Activated naive CD8-positive, alpha-beta T cell treated with anti-CD3 and anti-CD28 coated beads, Interleukin-2, amount 50 U/mL, for 24 hours (primary cell): ENCODE measurements at places on chromosomes 1 and 21.

DNA sequence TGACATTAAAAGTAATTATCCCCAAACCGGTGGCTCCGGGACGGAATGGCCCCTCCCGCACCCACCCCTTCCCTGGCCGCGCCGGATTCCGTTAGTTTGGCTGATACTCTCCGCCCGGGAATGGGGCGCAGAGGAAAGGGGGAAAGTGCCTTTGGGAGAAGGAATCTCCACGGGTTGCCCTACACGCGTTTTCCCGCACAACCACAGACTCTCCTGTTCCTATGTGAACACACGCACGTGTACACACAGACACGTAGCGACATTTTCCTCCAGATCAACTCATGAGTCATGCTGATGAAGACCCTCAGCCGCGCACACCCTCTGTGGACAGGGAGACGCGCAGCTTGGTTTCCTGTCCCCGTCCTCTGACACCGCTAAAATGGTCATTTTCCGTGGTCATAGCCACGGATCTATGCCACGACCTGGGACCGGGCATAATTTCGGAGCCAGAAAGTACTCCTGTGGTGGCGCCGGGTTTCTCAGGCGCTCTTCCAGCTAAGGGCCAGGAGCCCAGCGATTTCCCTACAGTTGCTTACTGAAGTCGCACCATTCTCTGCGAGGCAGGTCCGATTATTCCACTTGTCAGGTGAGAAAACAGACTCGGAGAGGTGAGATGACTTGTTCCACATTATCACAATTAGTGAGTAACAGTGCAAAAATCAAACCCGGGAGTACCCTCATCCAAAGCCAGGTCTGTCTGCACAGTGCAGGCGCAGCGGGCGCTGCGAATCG is 4.0 kb upstream of the DMRTA2 start:
- peak overlapping the region; percentile 62 for H3K4me3 ChIP-seq
- H3K36me3 ChIP-seq: no peaks in the 10 kb centered on the region
- peaks cover 33% of the 10 kb centered on the region for H3K4me1 ChIP-seq
- H3K27ac ChIP-seq: peak overlapping the region; percentile 52

GRCh38 chr1:160494620-160495019 is 28.4 kb downstream of the SLAMF6 start:
- H3K36me3 ChIP-seq: peaks cover 42% of the 10 kb centered on the region
- DNase-seq: no peak
- no peak overlapping the region for H3K4me3 ChIP-seq
- no peaks in the 10 kb centered on the region for H3K27me3 ChIP-seq
- peaks cover 32% of the 10 kb centered on the region for H3K4me1 ChIP-seq

DNA sequence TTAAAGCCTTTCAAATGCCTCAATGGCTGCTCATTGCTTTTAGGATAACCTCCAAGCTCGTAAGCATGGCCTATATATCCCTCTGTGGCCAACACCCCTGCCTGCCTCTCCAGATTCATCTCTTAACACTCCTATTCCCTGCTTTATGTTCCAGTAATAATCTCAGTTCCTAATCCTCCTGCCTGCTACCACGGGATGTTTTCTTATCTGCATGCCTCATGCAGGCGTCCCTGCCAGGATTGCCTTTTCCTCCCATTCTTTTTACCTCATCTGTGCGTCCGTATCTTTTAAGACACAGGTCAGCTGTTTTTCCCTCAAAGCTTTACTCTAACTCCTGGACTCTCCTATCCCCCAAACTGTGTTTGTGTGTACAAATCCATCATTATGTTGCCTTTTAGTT is 36.1 kb downstream of the ZBTB40 start:
- peaks cover 17% of the 10 kb centered on the region for H3K4me1 ChIP-seq
- H3K4me3 ChIP-seq: no peak overlapping the region
- DNase-seq: no peak
- H3K27ac ChIP-seq: no peak overlapping the region
- H3K27me3 ChIP-seq: no peaks in the 10 kb centered on the region
- peaks cover 13% of the 10 kb centered on the region for H3K36me3 ChIP-seq

DNA sequence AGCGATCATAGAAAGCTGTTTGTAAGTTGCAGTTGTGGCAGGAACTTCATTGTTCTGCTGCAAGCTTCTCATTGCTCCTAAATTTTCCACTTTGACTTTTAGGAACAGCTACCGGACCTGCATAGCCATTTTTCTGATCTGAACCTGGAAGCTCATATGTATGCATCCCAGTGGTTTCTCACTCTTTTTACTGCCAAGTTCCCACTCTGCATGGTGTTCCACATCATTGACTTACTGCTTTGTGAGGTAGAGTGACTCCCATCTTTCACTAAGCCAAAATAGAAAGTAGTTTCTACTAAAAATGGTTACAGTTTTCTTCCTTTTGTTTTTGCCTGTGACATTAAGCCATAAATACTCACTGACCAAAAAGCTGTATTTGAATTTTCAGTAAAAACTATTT is 254.2 kb downstream of the GPR52 start:
- H3K4me1 ChIP-seq: no peaks in the 10 kb centered on the region
- DNase-seq: no peak
- H3K27ac ChIP-seq: no peak overlapping the region
- H3K4me3 ChIP-seq: no peak overlapping the region
- no peaks in the 10 kb centered on the region for H3K27me3 ChIP-seq

- H3K36me3 ChIP-seq: no peaks in the 10 kb centered on the region
- no peaks in the 10 kb centered on the region for H3K4me1 ChIP-seq
- H3K4me3 ChIP-seq: no peak overlapping the region
- H3K27me3 ChIP-seq: no peaks in the 10 kb centered on the region
- DNase-seq: no peak
Observed at GRCh38 chr1:80987824-80988223, 812.9 kb upstream of the ADGRL2 start.

DNA sequence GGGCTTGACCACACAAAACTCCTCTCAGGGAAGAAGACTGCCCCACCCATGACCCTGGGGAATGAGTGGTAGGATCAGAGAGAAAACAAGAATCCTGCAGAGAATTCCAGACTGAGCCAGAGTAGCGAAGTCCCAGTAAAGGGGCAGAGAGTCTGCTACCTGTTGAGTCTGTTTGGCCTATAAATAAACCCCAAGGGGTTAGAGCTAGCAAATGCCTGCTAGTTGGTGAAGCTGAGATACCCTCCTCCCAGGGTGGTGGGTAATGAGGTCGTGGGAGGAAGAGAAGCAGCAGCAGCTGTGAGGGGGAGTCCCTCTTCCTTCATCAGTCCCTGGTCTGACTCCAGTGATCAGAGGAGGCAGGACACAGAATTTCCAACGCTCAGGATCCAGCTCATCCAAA is 2.5 kb downstream of the TRAF3IP3 start:
- peaks cover 74% of the 10 kb centered on the region for H3K36me3 ChIP-seq
- DNase-seq: no peak
- H3K27ac ChIP-seq: peak overlapping the region; percentile 96
- H3K4me3 ChIP-seq: peak overlapping the region; percentile 96

DNA sequence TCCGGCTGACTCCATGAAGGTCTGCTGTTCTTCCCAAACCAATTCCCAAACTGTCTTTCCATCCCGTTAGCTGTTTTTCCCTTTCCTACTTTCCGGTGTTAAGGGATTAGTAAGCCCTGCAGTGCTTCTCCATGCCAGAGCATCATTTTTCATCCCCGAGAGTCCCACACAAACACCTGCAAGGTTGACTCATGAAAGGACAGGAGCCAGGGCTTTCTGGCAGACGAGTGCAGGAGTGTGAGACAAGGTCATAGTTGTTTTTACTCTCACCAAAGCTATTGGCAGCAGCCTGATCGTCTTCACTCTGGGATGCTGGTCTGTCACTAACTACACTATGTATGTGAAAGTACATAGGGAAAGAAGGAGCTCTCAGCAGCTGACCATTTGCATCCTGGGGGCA is 10.2 kb upstream of the BECN2 start:
- no peak for DNase-seq
- no peak overlapping the region for H3K4me3 ChIP-seq
- H3K4me1 ChIP-seq: no peaks in the 10 kb centered on the region
- no peaks in the 10 kb centered on the region for H3K36me3 ChIP-seq
- H3K27ac ChIP-seq: no peak overlapping the region

GRCh38 chr1:38191461-38191860 is 144.9 kb upstream of the POU3F1 start:
- DNase-seq: no peak
- no peak overlapping the region for H3K4me3 ChIP-seq
- H3K4me1 ChIP-seq: peaks cover 2% of the 10 kb centered on the region

DNA sequence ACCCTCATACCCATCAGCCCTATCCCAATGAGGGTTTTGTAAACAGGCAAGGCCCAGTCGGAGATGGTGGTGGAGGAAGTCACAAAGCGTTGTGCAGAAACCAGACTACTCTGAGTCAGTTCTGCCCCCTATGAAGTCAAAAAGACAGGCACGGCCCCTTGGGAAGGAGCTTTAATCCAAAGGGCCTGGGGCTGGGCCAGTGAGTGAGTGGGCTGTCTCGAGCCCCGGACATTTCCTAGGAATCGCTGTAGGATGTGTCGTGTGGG is 442 bp upstream of the AHCYL1 start:
- peaks cover 41% of the 10 kb centered on the region for H3K4me1 ChIP-seq
- DNase-seq: no peak
- H3K27me3 ChIP-seq: no peaks in the 10 kb centered on the region
- H3K27ac ChIP-seq: no peak overlapping the region
- H3K36me3 ChIP-seq: peaks cover 26% of the 10 kb centered on the region

DNA sequence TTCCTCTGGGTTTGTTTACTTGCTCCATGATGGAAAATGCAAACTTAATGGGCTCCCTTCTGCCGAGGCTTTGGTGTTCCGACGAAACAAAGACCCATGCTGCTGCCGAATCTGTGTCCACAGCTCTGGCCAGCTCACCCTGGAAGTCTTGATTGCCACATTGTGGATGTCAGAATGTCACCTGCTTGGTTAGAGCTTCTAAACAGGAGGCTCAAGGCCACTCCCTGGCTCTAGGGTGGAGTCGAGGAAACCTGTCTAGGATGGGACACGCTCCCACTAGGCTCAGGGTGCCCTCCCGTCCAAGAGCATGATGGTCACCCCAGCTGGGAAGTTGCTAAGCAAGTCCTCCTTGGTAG is 279.3 kb upstream of the VAMP3 start:
- H3K27ac ChIP-seq: no peak overlapping the region
- no peak for DNase-seq
- no peaks in the 10 kb centered on the region for H3K4me1 ChIP-seq
- H3K4me3 ChIP-seq: no peak overlapping the region

DNA sequence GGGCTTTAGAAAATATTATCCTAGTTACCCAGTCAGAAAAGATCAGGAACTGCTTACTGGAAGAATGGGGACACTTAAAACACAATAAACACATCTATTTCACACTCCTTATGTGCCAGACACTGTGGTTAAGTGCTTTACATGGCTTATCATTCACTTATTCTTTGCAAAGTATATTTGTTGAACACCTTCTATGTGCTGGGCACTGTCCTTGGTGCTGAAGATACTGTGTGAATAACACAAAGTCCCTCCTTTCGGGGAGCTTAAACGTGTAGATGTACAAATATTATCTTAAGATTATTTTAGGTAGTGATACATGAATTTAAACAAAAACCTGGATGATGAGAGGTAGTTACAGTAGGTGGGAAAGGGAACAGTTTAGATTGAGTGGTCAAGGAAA is 169.3 kb downstream of the ST6GALNAC5 start:
- no peak overlapping the region for H3K27ac ChIP-seq
- H3K4me3 ChIP-seq: no peak overlapping the region
- H3K27me3 ChIP-seq: peaks cover 3% of the 10 kb centered on the region
- H3K36me3 ChIP-seq: no peaks in the 10 kb centered on the region

DNA sequence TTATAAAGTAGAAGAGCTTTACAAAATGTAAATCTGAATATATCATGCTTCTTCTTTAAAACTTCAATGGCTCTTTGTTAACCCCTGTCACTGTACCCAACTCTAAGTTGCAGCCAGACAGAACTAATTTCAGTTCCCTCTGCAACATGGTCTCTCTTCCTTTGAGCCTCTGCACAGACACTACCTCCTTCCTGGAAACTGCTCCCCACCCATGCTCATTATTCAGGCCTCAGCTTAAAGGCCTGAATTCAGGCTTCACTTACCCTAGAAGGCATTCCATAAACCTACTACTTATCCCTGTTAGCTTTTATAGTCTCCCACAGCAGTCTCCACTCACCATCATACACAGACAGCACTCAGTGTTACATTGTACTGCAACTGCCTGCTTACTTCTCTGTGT is 2.6 kb upstream of the EEIG2 start:
- H3K36me3 ChIP-seq: no peaks in the 10 kb centered on the region
- peaks cover 27% of the 10 kb centered on the region for H3K4me1 ChIP-seq
- no peak overlapping the region for H3K4me3 ChIP-seq

DNA sequence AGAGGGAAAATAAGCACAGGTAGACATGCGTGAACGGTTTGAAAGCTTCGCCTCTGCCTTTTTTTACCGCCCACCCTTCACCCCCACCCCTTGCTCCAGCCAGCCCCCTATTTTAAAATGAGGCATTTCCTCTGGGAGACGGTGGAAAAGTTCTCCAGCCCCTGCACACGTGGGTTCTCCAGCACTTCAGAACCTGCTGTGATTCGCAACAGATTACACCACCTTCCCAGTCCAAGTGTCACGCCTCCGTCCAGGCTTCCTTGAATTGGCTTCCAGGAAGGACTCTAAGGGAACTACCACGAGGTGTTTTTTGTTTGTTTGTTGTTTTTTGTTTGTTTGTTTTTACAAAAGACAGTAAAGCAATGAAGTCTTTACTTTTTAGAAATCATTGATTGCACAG is 2.6 kb downstream of the LRRC7 start:
- peaks cover 1% of the 10 kb centered on the region for H3K36me3 ChIP-seq
- H3K27me3 ChIP-seq: peaks cover 32% of the 10 kb centered on the region
- no peak for DNase-seq
- no peak overlapping the region for H3K4me3 ChIP-seq

- H3K27ac ChIP-seq: peak overlapping the region; percentile 93
- peak overlapping the region; percentile 94 for H3K4me3 ChIP-seq
- peaks cover 41% of the 10 kb centered on the region for H3K36me3 ChIP-seq
Observed at GRCh38 chr1:44801491-44802305, 1.5 kb downstream of the PLK3 start.

DNA sequence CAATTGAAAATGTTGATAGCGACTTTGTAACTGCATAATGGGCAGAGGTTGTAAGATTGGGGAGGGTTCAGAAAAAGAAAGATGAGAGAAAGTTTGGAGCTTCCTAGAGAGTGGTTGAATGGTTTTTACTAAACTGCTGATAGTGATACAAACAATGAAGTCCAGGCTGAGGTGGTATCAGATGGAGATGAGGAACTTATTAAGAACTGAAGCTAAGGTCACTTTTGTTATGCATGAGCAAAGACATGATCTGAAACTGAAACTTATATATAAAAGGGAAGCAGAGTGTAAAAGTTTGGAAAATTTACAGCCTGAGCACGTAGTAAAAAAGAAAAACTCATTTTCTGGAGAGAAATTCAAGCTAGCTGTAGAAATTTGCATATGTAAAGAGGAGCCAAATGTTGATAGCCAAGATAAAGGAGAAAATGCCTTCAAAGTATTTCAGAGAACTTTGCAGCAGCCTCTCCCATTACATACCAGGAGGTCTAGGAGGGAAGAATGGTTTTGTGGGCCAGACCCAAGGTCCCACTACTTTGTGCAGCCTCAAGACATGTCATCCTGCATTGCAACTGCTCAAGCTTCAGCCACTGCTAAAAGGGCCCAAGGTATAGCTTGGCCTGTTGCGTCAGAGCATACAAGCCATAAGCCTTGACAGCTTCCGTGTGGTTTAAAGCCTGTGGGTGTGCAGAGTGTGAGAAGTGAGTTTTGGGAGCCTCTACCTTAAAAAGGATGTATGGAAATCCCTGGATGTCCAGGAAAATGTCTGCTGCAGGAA is 843.9 kb downstream of the AMY1C start:
- DNase-seq: no peak
- H3K4me1 ChIP-seq: no peaks in the 10 kb centered on the region
- H3K4me3 ChIP-seq: no peak overlapping the region
- no peaks in the 10 kb centered on the region for H3K27me3 ChIP-seq
- H3K36me3 ChIP-seq: no peaks in the 10 kb centered on the region
